ENCODE measurements at places on chromosomes 13 and 19.

DNA sequence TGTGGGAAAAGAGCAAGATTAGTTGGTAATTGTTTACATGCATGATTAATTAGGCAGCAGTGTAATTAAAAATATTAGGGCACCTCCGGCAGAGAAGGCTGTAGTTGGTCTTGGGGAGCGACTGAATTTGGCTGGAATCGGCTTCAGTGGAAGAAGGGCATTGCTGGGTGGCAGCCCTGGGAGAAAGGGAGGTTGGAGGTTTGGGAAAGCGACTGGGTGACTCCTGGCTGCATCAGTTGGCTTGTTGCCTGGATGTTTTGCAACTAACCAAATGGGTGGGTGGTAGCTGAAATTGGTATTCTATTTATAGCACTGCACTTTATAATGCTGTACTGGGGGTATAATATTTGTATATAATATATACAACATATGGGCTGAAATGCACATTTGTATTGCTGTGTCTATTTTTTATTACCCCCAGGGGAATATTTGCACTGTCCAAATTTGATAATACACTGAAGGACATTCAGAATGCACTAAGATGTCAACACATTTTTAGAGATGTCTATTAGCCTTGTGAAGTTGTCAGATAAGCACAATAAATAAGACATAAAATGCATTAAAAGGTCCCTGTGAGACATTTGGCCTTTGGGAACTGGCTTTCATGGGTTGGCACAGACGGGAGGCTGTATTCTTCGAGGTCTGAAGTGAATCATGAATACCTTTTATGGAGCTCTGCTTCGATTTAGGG is 1.7 kb downstream of the B3GLCT start:
- no peak for DNase-seq

DNA sequence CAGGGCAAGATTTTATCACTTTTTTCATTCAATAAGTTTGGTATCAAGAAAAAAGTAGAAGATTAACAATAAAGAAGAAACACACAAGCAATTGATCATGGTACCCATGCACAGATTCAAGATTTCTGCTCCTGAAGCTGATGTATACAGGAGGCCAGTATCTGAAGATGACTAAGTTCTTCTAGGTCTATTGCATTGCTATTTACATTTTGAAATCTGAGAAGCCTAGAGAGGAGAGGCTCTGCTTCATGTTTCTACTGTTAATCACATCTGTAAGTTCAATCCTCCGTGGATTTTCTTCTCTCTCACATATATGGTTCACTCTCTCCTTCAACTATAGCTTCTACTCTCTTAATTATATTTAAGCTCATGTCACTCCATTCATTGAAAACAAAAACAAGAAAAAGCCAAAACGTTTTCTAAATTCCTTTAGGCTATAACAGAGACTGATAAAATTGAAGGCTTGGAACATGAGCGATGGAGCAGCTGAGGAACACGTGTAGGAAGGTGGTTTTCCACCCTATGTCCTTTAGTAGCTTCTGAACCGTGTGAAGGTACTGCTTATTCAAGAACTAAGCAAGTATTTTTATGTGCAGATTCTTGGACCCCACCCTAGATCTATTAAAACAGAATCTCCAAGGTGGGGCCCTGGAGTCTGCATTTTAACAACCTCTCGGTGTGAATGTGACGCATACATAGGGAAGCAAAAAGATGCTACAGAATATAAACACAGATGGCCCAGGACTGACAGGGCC is 198.2 kb downstream of the EFNB2 start:
- no peak for DNase-seq

- no peak for DNase-seq
Observed at GRCh38 chr13:79735228-79735627, 254.3 kb downstream of the NDFIP2 start.

DNA sequence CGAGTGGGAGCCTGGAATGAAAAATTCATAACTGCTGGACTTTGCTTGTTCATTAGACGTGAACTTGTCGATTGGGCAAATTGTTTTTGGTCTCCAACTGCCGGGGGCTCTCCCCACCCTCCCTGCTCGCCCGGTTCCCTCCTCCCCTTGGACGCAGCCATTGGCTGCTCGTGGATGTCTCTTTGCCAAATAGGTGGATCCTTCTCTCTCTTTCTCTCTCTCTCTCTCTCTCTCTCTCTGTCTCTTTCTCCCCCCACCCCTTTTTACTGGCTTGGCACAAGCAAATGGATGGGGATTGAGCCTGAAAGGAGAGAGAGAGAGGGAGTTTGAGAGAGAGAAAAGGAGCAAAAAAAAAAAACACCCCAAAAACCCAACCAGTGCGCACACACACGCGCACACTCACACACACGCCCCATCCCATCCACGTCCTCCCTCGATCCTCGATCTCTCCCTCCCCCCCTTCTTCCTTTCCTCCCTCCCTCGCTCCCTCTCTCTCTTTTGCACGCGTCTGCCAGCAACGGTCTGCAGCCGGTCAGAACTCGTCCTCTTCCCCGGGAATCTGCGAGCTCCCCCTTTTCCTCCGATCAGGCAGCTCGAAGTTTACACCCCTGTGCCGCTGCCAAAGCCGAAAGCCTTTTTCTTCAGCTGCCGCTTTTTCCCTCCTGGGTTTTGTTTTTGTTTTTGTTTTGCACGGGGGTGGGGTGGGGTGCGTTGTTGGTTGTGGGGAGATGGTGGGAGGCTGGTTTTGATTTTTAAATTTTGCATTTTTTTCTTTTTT is 27.8 kb downstream of the NFIX start:
- no peak for DNase-seq

DNA sequence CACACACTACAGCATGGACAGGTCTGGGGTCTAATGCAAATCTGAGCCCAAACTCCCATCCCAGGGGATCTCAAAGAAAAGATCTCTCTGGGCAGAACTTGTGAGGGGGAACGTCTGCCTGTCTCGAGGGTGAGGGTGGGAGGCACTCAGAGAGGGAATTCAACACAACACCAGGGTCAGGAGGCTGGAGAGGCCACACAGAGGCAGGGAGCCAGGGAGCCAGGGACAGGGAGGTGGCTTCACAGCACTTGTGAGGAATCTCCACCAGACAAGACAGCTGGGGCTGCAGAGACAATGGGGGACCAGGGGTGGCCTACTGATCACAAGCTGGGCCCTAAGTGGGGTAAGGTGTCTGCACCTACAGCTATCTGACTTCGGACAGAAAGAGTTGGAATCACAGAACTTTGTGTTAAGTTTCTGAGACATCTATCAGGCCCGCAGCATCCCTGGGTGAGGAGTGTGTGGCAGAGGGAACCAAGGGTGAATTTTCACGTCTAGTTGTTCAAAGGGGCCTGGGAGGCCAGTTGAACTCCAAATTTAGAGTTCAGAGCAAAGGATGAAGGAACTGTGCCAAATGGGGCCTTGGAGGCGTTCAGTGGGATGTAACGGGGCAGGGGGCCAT is 12.7 kb upstream of the AKAP8L start:
- no peak for DNase-seq

- no peak for DNase-seq
Observed at GRCh38 chr13:75214846-75215245, 267.1 kb downstream of the TBC1D4 start.

DNA sequence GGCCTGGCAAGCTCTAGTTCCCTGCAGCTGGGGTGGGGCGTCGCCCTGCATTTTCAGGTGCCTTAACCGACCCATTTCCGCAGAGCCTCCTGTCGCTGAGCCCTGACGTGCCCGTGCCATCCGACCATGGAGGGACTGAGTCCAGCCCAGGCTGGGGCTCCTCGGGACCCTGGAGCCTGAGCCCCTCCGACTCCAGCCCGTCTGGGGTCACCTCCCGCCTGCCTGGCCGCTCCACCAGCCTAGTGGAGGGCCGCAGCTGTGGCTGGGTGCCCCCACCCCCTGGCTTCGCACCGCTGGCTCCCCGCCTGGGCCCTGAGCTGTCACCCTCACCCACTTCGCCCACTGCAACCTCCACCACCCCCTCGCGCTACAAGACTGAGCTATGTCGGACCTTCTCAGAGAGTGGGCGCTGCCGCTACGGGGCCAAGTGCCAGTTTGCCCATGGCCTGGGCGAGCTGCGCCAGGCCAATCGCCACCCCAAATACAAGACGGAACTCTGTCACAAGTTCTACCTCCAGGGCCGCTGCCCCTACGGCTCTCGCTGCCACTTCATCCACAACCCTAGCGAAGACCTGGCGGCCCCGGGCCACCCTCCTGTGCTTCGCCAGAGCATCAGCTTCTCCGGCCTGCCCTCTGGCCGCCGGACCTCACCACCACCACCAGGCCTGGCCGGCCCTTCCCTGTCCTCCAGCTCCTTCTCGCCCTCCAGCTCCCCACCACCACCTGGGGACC is 1.2 kb downstream of the ZFP36 start:
- DNase-seq = no peak

- DNase-seq = no peak
Observed at GRCh38 chr19:3725640-3726310, 17.6 kb downstream of the TJP3 start.

DNA sequence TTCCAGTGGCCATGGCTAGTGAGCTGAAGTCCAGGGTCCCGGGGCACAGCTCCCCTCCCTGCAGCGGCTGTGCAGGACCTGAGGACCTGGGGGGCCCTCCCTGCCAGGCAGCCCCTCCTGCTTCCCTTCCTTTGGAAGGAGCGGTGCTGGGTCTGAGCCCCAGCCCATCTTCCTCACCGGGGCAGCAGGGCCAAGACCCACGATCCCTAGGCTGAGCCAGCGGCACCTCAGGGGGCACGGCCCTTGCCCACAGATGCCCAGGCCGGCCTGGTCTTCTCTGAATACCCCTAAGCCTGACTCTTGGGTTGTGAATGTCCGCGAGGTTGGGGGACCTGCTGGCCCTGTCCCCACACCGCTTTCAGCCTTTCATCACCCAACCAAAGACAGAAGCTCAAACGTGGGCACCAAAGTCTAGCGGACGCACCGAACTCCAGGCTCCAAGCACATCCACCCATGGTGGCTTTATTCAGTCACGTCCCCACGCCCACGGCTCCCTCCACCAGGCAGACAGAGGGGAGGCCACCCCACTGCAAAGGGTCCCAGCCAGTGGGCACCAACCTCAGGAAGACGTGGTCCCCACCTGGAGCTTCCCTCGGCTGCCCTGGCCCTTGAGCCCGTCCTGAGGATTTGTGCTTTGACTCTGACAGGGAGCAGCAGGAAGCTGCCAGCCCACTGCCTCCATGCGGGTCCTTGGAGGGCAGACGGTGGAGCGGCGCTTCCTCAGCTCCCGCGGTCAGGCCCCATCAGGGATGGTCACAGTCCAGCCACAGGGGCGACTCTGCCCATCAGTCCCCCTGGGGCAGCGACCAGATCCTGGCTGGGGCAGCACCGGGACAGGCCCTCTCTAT is 8.3 kb upstream of the MEX3D start:
- no peak for DNase-seq

DNA sequence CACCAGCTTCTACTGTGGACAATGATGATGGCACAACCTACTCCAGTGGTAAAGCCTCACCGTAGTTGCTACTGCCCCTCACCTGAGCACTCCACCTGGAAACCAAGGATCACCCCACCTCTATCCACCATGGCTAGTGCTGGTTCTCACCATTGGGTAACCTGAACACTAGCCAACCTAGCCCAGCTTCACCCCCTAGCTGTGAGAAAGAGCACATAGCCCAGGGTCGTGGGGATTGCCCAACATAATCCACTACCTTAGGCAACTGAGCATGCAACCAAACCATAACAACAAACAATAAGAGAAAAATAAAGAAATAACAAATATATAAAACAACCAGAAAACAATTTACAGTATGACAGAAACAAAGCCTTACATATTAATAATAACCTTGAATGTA is 560.1 kb downstream of the DIAPH3 start:
- no peak for DNase-seq

GRCh38 chr13:28306325-28306724 is 168.0 kb downstream of the PAN3 start:
- DNase-seq = no peak

GRCh38 chr19:40089462-40089861 is 1.3 kb downstream of the ZNF780A start:
- no peak for DNase-seq

DNA sequence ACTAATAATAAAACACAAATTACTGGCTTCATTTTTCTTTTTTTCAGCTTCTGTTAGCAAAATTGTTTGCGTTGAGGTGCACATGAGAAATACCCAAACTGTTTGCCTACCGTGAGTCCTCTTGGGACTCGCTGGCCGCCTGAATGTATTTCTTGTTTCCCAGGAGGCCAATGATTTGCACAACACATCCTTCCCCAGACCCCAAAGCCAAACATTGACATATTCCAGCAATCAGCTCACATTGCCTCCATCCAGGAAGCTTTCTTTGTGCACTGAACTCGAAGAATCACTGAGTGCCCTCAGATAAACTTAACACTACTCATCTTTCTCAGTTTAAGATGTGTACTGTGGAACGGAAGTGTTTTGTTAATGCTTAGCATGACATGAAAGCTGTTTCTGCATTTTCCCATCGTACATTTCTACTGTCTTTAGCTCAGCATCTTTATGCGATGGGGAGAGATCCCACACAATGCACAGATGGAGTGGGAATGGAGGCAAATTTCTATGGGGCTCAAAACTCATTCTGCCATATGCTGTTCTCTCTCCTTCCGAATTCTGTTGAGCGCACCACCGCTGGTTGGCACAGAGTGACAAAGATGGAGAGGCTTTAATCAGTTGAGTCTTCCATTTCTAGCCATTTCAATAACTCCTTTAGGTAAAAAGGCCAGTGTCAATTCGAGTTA is 399.5 kb downstream of the RFC3 start:
- no peak for DNase-seq

Data from NCI-H1930 (cell line).